ENCODE measurements at places on chromosomes 1 and 21. TPM values are rescaled to one million over a fixed set of nuclear protein-coding genes. Genes with fewer than 3 reads are reported as not detected.

DNA sequence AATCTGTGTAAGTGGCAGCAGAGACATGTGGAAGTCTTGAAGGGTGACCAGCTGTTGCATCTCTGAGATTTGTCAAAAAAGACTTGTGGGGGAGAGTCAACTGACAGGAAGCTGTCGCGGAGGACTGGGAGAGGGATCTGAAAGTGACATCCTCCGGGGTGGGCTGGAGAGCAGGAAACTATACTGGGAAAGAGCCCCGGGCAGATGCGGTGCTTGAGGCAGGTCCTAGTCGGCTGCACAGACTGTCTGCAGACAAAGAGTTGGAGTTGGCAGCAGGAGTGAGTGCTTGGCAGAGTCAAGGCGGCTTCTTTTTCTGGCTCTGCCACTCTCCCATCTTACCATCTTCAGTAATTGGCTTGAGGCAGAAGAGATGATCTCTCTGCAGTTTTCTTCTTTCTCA is 294.0 kb upstream of the C1orf87 start:
- DNase-seq = no peak

RGS4 gene
- 1.2 TPM for polyA plus RNA-seq

GRCh38 chr1:38744452-38745350 is 114.9 kb downstream of the RRAGC start:
- DNase-seq = no peak

DNA sequence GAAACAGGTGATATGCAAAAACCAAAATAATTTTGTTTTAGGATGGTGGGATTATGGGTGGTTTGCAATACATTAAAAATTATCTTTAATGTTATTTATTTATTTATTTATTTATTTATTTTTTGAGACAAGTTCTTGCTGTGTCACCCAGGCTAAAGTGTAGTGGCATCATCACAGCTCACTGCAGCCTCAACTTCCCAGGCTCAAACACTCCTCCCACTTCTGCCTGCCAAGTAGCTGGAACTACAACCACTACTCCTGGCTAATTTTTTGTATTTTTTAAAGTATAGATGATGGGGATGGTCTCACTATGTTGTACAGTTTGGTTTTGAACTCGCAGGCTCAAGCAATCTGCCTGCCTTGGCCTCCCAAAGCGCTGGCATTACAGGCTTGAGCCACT is 6.5 kb upstream of the PYCR2 start:
- DNase-seq = no peak

DNA sequence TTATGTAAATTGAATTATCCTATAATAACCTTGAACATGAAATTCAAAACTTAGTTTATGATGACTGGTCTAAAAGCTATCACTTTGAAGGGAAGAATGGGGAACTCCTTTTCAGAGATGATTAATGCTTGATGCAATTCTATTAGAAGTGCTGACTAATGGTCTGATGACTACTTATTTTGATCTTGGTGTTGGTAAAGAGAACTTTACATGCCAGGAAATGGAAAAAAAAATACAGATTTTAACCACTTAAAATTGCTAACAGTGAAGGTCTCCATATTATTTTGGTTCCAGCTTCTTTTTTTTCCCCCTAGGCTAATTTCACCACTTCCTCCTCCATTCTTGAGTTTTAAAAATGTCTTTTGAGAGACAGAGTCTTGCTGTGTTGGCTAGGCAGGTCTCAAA is 22.9 kb downstream of the S1PR1 start:
- DNase-seq = no peak

GRCh38 chr1:218456444-218456843 is 111.3 kb downstream of the TGFB2 start:
- DNase-seq = no peak

WDR64 gene
- polyA plus RNA-seq = 0.45 TPM

- no peak for DNase-seq
Observed at GRCh38 chr1:2463396-2463795, 12.7 kb upstream of the PLCH2 start.

DNA sequence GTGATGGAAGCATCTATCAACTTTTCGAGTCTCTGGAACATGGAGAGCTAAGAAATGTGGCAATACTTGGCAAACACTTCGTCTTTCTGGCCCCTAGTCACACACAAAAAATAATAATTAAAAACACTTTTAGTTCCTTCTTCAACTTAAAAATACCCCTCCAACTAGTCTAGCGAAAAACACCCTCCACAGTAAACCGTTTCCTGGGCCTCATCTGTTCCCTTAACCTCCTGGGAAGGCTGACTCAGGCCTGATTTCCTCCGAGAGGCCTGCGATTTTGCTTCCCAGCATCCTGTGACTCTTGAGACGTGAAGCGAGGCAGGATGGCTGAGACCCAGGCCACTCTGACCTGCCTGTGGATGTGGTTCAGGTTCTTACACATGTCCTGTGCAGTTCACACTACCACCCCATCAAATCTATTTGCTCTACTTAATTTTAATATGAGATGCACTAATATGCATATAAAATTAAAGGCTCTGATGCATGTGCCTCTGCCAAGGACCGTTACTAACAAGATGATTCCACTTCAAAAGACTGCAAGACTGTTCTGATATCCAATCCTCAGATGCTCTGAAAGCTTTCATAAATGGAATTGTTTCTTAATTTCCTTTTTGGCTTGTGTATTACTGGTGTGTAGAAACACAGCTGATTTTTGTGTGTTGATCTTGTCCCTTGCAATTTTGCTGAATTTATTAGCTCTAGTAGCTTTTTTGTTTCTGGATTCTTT is 3.5 kb downstream of the NAV1 start:
- no peak for DNase-seq

DNA sequence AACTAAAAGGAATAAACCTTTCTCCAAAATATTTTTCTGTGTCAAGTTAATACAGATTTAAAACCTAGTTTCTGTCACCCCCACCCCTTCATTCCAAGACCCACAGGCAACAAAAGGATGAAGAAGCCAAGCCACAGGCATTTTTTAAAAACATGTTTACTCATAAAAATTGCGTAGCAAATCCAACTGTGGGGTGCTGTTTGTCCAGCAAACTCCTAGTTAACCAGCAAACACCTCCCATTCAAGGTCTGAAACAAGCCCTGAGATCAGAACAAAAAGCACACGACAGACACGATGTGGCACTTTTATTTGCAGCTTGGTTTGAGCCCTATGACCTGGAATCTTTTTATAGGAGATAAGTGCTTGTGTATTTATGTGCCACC is 149.9 kb upstream of the CAMK1G start:
- no peak for DNase-seq

HMGN2 gene
- 611 TPM for polyA plus RNA-seq

LRRC8C gene
- 6.5 TPM for polyA plus RNA-seq

CNR2 gene
- 0.05 TPM for polyA plus RNA-seq

- DNase-seq = no peak
Observed at GRCh38 chr21:14382486-14382834, 486 bp downstream of the HSPA13 start.

DNA sequence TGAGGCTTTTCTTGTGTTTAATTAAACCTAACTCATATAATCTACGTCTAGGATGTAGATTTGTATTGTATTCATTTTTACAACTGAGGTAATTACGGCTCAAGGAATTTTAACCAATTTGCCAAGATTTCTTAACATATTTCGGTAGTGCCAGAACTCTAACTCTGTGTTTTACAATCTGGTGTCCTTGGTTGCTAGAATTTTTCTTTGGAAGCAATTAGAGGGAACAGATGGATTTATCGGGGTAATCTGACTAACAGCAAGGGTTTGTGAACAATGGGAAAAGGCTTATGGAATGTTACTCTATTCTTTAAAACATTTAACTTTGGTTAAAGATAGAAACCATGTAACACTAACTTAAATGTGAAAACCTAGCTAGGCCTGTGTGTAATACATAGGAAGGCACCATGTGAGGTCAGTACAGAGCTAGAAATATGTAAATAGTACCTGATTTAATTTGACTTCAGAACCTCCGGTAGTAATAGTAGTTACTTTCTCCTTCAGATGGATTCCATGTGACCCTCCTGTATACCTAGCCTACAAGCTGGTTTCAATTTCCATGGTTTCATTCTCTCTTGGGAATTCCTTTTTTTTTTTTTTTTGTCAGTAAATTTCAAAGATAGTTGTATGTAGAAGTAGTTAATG is 1.2 kb downstream of the MTF2 start:
- DNase-seq = peak; percentile 49

GRCh38 chr1:76379506-76379905 is 305.0 kb downstream of the ST6GALNAC3 start:
- no peak for DNase-seq

- no peak for DNase-seq
Observed at GRCh38 chr1:3774946-3775489, 2.5 kb downstream of the SMIM1 start.

All from hindlimb muscle (tissue), 1 donor.